Uterus (tissue), 4 donors: ENCODE measurements at places on chromosomes 4 and X. TPM values are rescaled to one million over a fixed set of nuclear protein-coding genes. Genes with fewer than 3 reads are reported as not detected.

DNA sequence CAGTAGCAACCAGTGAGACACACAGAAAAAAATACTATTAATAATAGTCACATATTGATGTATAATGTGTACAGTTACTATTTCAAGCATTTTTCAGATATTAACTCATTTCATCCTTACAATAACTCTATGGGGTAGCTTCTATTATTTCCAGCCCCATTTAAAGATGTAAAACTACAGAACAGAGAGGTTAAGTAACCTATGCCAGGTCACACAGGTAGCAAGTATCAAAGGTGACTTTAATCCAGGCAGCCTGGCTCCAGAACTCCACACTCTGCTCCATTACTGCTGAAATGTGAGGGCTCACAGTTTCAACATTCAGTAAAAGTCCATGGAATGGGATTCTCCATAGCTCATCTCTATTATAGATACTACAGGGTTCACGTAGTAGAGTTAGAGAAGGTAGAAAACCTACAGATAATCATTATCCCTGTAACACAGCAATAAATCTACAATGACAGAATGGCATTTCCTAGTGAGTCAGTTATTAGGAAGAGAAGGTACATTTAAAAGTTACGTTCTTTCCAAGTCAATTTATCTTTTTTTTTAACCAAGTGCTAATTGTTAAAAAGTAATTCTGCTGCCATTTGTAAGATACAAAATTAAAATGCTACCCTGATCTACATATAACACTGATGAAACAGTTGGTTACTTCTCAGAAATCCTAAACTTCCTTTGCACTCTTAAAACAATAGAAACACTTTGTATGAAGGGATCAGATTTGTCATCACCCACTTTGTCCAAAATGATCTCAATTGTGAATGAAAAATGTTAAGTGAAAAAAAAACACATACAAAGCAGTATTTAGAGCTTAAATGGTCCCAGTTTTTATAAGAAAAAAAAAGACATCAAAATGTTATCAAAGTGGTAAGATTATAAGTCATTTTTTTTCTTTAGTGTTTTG lies 18.7 kb downstream of the RELL1 start:
- no peak for DNase-seq

Gene TAF7L
- total RNA-seq: not detected

GRCh38 chr4:107740381-107740780 lies 20.3 kb upstream of the PAPSS1 start:
- DNase-seq: no peak

Gene CTAG2
- total RNA-seq: not detected

DNA sequence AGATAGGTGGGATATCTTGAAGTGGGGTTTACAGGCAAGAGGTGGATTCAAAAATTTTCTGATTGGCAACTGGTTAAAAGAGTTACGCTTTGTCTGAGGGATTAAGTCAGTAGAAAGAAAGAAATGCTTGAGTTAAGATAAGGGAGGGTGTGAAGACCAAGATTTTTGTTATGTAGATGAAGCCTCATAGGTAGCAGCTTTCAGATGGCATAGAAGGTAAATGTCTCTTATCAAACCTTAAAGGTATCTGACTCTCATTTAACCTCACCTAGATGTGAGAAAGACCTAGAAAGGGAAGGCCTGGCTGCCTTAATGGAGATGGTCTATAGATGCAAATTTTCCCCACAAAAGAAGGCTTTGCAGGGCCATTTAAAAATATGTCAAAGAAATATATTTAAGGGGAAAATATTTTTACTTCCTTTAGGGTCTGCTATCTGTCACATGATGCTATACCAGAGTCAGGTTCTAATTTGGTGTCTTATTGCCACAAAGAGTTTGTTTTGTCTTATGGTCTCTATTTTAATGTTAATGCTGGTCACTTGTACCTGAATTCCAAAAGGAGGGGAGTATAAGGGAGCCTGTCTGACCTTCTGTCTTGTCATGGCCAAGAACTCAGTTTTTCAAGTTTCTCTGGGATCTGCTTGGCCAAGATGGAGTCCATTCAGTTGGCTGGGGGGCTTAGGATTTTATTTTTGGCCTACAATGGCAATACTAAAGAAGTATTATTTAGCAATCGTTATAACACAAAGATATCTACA lies 699.1 kb upstream of the AMOT start:
- DNase-seq: no peak

GRCh38 chr4:167509551-167509950 lies 275.3 kb upstream of the SPOCK3 start:
- DNase-seq: no peak

DNA sequence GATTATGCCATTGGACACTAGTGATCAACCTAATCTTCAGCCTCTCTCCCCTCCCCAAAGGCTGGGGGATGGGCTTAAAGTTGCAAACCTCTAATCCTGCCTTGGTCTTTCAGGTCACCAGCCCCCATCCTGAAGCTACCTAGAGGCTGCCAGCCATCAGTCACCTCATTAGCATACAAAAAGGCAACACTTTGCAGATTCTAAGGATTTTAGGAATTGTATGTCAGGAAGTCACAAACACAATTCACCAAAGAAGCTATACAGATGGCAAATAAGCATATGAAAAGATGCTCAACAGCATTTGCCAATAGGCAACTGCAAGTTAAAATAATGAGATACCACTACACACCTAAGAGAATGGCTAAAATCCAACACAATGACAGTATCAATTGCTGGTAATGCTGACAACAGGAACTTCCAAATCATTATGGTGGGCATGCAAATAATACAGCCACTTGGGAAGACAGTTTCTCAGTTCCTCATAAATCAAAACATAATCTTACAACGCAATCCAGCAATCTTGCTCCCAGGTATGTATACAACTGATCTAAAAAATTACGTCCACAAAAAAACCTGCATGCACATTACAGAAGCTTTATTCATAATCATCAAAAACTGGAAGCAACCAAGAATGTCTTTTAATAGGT lies 9.0 kb upstream of the PIM2 start:
- DNase-seq: no peak

- no peak for DNase-seq
Observed at GRCh38 chrX:39952989-39953388, 144.8 kb downstream of the BCOR start.

Gene RAB39B
- not detected for total RNA-seq

- DNase-seq: no peak
Observed at GRCh38 chr4:124953486-124953885, 241.0 kb upstream of the ANKRD50 start.

DNA sequence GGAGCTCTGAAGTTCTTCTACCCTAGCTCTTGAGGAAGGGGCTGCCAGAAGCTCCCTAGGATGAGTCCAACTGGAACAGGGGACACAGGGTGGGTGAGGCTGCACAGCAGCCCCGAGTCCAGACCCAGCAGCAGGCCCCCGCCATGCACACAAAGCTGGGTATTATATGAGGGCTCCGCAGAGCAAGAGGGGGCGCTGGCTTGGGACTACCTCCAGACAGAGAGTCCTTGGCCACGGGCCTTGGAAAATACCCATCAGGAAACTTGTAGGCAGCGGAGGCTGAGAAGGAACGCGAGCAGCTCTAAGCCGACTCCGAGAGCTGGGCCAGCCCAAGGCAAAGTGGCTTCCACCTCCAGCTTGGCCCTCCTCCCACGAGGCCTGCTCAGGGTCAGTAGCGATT lies 8.1 kb downstream of the HCFC1 start:
- no peak for DNase-seq

DNA sequence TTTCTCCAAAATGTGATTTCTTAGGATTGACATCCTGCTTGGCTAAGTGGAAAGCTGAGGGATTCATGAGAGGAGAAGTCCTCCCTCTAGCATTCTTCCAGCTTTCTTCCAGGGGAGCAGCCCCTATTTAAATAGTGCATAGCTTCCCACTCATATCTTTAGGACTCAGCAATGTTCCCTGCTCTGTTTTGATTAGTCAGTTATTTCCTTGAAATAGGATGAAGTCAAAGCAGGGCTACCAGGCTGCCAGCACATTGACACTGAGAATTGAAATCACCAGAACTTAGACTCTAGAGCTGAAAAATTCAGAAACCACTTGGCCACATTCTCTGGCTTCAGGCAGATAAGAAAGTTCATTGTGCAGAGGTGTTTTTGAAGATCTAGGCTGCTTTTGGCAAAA lies 74.7 kb upstream of the SMAD1 start:
- DNase-seq: no peak

DNA sequence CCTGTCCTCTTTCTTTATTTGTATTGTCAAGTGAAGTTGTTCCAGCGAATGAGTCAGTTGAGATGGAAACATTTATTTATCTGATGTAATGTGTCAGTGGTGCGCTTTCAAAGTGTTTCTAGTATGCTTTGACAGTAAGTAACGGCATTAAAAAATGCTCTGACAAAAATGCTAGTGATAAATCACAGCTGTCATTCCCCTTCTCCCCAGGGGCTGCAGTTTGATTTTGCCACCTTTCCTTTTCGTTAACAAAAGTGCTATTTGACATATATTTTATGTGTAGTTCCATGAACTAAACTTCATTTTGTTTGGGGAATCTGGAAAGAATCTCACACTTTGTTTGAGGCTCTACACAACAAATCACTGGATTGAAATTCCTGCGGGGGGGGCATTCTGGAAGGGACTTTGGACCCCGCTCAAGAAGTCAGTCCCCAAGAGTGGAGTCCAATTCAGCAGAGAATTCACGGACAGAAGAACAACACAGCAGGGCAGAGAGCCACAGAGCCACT lies 7.6 kb upstream of the TBC1D19 start:
- DNase-seq: no peak

DNA sequence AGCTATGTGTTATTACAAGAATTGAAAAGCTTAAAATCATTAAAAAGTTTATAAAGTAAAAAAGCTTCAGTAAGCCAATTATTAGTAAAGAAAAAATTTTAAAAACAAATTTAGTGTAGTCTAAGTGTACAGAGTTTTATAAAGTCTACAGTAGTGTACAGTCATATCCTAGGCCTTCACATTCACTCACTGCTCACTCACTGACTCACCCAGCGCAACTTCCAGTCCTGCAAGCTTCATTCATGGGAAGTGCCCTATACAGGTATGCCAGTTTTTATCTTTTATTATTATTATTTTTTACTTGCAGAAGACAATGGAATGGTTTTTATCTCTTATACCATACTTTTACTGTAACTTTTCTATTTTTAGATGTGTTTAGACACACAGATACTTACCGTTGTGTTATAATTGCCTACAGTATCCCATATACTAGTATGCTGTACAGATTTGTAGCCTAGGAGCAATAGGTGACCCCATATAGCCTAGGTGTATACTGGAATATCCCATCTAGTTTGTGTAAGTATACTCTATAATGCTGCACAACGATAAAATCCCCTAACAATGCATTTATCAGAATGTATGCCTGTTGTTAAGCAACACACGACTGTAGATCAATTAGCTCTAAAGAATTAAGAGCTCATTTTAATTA lies 230.7 kb downstream of the DCLK2 start:
- no peak for DNase-seq

DNA sequence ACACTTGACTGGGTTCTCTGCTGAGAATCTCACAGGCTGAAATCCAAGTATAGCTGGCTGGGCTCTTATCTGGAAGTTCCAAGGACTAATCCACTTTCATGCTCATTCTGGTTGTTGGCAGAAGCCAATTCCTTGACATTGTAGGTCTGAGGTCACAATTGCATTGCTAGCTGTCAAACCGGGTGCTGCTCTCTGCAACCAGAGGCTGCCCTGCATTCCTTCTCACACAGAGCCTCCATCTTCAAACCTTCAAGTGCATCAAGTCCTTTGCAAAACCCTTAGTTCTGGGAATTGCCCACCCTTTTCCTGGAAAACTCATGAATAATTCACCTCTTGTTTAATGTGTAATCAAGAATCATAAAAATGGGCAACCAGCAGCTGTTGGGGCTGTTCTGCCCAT lies 404.2 kb downstream of the KCNIP4 start:
- DNase-seq: no peak

Gene PPP1R2C
- not detected for total RNA-seq

Gene NPY5R
- total RNA-seq: not detected

- no peak for DNase-seq
Observed at GRCh38 chrX:104130808-104131207, 18.5 kb downstream of the ZCCHC18 start.

DNA sequence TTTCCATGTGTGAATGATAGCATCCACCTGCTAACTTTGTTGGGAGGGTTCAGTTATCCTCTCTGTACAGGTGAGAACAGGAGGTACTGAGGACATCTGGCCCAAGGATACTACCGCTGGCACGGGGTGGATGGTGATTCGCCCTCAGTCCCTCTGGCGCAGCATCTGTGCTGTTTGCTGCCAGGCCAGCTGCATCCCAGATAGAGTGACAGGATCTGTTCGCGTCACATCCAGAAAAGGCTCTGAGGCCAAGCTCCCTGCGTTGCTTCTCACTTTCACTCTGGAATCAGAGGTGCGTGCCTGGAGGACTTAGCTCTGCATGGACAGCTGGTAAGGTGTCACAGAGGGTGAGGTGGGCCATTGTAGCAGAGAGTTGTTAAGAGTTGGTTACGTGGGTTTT lies 95.4 kb downstream of the TBL1X start:
- no peak for DNase-seq

Gene KLHL15
- total RNA-seq: 8.7 TPM

DNA sequence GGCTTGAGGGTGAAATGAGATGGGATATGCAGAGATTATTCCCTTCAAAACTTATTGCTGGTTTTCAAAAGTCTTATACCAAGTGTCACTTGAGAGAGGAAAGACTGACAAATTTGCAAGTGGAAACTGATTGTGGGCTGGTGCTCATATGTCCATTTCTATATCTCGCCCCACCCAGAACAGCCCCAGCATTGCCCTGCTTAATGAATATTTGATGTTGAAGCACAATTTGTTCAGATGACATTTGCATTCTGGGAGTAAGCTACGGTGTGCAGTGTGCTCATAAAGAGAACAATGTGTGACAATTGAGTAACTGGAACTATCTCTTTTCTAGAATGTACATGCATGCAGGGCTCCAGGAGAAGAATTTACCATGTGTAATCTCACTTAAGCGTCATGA lies 223.5 kb upstream of the TRPC5 start:
- DNase-seq: no peak

DNA sequence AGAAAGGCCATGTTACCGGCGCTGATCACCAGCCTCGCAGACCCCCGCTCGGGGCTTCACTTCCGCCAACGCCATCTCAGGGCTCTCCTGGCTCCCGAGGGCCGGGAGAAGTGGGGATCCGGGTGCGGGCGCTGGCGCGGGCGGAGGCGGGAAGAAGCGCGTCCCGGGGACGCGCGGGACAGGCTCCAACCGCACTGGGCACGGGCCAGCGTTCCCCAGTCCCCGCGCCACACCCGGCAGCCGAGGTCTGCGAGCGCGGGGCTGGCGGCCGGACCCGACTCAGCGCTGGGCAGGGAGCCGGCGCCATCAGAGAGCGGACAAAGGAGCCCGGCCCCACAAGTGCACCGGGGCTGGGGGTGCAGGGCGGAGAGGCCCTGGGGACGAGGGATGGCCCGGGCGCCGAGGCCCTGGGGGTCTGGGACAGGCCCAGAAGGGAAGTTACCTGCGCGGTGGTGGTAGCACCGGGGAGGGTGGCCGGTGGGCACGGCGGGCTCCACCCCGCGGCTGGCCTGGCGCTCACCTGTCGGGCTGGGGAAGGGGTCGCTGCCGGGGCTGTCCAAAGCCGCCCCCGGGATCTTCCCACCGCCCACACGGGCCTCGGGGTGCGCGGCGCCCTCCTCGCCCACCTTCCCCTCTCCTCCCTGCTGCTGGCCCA lies 449 bp downstream of the CTPS2 start:
- DNase-seq: no peak
